ENCODE measurements at places on chromosomes 7 and 10. TPM values are rescaled to one million over a fixed set of nuclear protein-coding genes. Genes with fewer than 3 reads are reported as not detected.

DNA sequence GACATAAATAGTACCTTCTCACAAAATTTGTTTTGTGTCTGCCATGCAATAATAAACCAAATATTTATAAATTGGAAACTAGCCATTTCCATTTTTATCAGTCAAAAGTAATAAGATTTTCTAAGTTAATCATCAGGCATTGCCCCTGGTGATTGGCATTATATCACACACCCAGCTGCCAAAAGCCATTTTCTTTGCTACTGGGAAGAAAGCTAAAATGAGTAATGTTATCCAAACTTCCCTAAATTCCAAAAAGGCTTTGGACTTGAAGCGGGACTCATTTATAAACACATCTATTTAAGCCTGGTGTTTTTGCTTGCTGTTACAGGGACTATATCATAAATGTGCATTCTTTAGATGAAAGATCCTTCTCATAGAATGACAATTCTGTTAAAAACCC, 86.0 kb downstream of the AKR1D1 start:
- DNase-seq: no peak

DNA sequence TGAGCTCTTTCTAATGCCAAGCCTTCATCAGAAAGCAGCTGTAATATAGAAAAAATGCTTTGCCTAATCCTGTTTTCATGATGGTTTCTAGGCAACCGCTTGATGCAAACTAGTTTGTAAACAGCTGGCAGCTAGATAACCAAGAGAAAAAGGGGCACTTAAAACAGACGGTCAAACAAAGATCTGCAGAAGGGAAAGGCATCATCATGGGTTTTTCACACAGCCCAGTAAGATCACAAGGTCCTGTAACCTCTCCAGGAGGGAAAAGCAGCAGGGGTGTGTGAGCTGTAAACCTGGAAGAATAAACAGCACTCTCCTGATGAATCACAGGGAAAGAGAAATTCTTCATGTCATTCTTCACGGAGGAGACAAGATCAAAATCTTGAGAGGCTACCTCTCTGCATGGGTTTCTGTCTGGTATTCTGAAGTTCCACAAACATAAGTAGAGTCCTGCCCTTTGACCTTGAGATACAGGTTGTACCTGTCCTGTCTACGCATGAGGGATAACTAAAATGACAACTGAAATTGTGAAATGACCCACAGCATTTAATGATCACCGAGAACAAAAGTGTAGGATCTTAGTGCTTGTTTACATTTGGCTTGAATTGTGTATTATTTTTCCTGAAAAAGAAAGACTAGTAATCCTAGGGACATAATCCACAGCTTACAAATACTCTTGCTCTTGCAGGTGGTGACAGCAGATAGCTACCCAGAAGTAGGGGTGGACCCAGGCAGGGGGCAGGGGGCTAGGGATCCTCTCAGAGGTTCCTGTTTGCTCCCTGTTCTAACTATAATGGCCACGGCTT, 48.0 kb downstream of the CREB3L2 start:
- no peak for DNase-seq

GRCh38 chr7:75642810-75643486, 95.8 kb downstream of the HIP1 start:
- no peak for DNase-seq

LRRC18 gene
- polyA plus RNA-seq: 0.16 TPM

GRCh38 chr10:48447356-48448215, 141.1 kb downstream of the MAPK8 start:
- DNase-seq: no peak

IGFBP3 gene
- 130 TPM for polyA plus RNA-seq

GRCh38 chr7:91128683-91129348, 135.4 kb upstream of the FZD1 start:
- no peak for DNase-seq

MOGAT3 gene
- polyA plus RNA-seq: 1.5 TPM

GRCh38 chr10:86057708-86058107, 308.9 kb downstream of the GRID1 start:
- DNase-seq: no peak

MRLN gene
- 0.82 TPM for polyA plus RNA-seq

DNA sequence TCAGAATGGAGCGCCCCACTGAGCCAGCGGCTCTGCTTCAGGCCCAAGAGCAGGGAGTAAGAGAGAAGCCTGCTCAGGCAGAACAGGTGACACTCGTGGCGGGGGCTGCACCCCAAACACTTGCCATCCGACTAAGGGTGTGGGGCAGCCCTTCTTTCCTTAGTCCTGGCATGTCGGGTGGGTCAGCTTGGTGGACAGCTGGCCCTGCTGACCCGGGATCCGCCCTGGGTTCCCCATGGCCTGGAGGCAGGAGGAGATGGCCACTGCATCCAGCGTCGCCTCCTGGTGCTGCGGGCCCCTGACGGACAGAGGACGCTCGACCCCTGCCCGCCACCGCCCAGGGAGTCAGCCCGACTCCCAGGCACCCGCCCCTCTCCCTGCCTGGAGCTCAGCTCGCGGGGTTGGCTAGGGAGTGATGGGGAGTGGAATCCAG, 1.2 kb upstream of the PAOX start:
- no peak for DNase-seq

DNA sequence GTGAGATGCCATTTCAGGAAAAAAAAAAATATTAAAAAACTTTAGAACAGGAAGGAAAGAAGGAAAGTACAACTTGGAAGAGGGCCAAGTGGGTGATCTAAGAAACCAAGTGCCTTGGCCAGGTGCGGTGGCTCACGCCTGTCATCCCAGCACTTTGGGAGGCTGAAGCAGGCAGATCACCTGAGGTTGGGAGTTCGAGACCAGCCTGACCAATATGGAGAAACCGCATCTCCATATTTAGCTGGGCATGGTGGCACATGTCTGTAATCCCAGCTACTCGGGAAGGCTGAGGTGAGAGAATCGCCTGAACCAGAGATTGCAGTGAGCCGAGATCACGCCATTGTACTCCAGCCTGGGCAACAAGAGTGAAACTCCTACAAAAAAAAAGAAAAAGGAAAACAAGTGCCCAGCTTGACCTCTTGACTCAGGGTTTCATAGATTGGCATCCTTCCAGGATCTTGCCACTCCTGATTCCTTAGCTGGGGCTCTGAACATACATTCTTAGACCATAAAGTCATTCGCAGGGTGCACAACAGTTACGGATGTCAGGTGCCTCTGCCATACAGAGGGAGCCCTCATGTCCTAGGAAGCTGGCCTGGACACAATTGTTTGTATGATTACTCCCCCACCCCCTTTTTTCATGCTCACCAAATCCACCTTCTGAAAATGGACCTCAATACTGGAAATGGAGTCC, 2.1 kb upstream of the GUSB start:
- DNase-seq: no peak

- DNase-seq: no peak
Measured at GRCh38 chr7:98205162-98205845, 5.9 kb upstream of the BHLHA15 start.

- no peak for DNase-seq
Measured at GRCh38 chr7:12674861-12675260, 12.6 kb upstream of the ARL4A start.

WDFY4 gene
- 3.2 TPM for polyA plus RNA-seq

DNA sequence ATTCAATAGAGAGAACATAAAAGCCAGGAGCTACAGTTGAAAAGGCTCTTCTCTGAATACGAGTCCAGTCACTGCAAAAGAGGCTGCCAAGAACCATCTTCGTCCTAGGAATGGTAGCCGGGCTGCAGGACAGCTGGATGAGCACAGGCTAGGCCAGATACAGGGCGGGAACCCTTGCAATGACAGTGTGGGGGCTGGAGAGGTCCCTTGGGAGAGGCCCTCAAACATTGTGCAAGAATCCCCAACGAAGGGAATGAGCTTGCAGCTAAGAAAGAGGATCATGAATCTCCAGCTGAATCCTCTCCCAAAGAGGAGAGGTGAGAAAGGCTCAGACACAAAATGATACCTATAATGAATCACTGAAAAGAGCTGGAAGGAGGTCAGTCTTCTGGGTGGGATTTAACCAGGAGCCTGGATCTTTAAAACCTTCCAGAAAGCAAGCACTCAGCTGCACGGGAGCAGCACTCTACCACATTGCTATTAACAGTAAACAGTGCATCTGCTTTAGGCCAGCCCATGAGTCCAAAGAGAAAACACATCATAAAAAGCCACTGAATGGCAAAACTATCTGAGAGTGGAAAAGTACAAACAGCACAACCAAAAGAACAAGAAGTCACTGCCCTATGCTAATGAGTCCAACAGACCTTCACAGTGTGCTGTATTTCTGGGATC, 287.9 kb downstream of the TNS3 start:
- no peak for DNase-seq

- DNase-seq: no peak
Measured at GRCh38 chr10:125269716-125270115, 109.4 kb upstream of the CTBP2 start.

DNA sequence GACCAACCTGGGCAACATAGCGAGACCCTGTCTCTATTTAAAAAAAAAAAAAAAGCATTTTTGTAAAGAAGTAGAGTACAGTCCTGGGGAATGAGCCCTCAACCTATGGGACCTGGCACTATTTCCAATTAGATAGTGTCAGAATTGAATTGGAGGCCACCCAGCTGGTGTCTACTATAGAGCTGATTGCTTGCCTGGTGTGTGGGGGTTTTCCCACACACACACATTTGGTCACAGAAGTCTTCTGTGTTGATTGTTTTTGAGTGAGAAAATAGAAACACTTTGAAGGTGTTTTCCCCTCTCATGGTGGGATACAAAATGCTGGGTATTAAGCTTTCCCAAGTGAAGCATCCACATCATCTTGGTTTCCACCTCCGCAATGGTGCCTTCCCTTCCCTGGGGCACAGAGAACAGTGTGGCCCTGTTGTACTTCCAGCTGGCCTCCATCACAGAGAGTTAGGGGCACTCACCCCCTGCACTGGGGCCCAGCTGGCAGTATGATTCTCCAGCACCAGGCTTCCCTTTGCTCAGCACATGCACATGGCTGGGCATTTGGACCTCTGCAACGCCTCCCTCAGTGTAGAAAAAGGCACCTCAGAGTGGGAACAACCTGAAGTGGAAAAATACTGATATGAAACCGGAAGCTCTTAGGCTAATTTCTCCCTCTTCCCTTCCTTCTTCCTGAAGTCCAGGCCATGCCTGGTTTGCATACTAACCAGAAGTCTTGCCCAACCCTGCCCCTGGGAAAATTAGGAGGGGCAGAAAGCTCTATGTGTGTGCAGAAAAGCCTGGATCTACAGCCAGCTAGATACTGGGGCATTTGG, 10.7 kb upstream of the NFKB2 start:
- DNase-seq: no peak

GRCh38 chr10:13180788-13181187, 19.4 kb downstream of the MCM10 start:
- DNase-seq: no peak

IFIT1B gene
- polyA plus RNA-seq: 0.11 TPM

- no peak for DNase-seq
Measured at GRCh38 chr10:43196981-43197833, 59.0 kb downstream of the CSGALNACT2 start.

GRCh38 chr7:44561962-44562621, 11.6 kb downstream of the DDX56 start:
- DNase-seq: no peak

ADAMTS14 gene
- 1.2 TPM for polyA plus RNA-seq

GRCh38 chr7:142412551-142413193, 154.8 kb upstream of the PRSS58 start:
- DNase-seq: no peak

TBATA gene
- polyA plus RNA-seq: not detected

DNA sequence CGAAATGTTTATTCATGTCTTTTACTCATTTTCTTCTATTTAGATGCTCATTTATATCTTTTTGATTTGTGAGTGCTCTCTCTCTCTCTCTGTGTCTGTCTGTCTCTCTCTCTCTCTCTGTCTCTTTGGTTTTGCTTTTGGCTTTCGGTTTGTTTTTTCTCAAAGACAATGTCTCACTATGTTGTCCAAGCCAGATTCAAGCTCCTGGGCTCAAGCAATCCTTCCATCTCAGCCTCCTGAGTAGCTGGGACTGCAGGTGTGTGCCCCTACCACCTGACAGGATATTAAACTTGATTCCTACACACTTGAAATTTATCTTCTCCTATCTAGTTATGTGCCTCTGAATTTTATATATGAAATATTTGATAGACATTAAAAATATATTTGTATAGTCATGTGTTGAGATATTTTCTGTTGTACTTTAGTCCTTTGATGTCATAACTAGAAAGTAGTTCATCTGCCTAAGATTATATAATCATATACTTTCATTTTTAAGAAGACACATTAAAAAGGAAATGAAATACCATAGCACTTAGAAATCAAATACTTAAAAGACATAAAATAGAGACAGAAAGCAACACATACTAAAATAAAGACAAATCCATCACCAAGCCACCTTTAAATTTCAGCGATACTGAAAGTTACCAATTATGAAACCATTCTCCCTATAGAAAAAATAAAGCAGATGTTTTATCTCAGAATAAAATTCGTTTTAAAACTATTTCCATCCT, 68.1 kb upstream of the SFMBT2 start:
- DNase-seq: no peak

DNA sequence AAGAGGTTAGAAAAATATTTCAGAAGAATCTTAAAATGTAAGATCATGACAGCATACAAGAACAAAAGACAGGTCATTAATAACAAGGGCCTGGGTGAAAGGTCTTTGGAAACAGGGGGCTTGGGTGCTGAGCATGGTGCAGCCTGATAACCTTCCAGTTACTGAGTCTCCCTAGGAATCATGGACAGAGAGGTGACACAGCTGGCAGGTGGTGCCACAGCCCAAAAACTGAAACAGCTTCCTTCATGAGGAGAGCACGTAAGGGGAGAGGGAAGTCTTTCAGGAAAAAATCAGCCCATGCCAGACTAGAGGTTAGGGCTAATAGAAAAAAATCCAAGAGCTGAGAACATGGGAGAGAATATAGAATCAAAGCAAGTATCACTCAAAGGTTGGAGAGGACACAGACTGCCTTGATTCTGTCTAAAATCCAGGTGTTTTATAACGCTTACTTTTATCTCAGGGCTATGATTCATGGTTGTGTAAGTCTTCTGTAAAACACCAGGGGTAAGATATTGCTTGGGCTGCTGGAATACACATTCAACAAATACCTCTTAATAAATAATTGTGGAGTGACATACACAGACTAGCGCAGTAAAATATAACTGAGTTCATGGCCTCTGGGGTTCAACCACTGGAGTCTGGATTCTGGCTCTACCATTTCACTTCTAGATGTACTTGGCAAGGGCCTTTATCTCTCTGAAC, 88.1 kb downstream of the SEMA3C start:
- DNase-seq: no peak

DNA sequence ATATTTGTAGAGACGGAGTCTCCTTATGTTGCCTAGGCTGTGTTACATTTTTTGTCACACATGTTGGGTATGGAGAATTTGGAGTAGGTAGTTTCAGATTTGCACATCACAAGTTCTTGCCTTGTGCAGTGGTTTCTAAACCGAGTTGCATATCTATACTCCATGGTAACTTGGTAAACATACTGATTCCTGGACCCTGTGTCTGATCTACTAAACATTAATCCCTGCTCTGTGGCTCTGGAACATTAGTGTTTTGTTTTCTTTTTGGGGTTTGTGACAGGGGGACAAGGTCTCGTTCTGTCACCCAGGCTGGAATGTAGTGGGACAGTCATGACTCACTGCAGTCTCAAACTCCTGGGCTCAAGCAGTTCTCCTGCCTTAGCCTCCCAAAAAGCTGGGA, 24.7 kb downstream of the AUTS2 start:
- no peak for DNase-seq

GRCh38 chr10:32169556-32169955, 113.3 kb upstream of the KIF5B start:
- no peak for DNase-seq

All from renal cortex interstitium (tissue), 15 donors.